Keratinocyte (primary cell): ENCODE measurements at places on chromosomes 11 and 22.

DNA sequence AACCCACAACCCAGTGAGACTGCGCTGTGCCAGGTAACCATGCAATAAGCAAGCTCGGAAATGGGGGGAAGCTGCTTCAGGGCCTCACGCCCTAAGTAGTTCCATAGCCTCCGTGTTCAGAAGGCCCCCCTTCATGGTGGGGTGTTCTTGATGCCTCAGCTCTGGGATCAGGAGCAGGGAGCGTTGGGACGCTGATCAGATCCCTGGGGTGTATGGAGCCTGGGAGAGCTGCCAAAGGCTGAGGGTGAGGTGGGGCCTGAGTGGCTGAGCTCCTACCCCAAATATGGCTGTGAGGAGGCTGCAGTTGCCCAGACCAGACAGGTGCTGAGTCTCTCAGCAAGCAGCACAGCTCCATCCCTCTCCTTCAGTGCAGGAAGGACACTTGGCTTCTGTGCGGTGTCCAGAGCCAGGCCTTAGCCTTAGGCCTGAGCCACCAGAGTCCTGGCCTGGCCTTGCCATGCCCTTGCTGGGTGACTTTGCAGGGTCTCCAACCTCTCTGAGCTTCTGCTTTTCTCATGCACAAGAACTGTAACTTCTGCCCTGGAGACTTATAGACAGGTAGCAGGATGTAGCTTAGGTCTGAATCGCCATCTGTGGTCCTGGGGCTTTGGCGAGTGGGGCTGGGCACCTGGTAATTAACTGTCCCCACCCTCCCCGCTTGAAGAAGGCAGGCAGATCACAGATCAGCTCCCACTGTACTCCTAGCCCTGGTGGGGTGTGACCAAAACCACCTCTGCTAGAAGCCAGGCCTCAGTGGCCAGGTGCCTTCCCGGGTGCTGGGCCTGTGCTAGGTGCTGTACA, 5.3 kb downstream of the MMP11 start:
- DNase-seq: no peak

GRCh38 chr11:96188243-96189006, 154.6 kb downstream of the MAML2 start:
- no peak for DNase-seq

- DNase-seq: no peak
Measured at GRCh38 chr11:813456-814096, 3.8 kb downstream of the RPLP2 start.

GRCh38 chr22:20405931-20406685, 12.2 kb downstream of the ZNF74 start:
- DNase-seq: no peak

DNA sequence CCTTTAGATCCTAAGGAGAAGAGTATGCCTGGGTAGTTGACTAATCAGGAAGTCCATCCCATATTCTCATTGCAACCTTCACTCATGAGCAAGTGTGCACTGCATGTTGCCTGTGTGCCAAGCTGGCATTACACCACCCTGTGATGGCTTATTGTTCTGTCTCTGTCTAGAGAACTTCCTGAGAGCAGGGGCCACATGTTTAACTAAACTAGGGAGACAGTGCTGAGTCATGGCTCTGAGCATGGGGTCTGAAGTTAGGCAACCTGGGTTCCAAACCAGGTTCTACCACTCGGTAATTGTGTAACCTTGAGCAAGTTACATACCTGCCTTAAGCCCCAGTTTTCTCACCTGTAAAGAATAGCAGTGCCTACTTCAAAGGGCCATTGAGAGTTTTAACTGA, 39.6 kb downstream of the CSNK2A3 start:
- peak; percentile 50 for DNase-seq
